ENCODE measurements at places on chromosomes 6 and 20. TPM values are rescaled to one million over a fixed set of nuclear protein-coding genes. Genes with fewer than 3 reads are reported as not detected.

The FILIP1 gene
- 1.1 TPM for total RNA-seq

The AKAP7 gene
- total RNA-seq = 4.0 TPM

The RNF182 gene
- total RNA-seq = 0.12 TPM

The RAB44 gene
- not detected for total RNA-seq

The SIGLEC1 gene
- total RNA-seq = not detected

The SLC17A1 gene
- not detected for total RNA-seq

The TRAPPC3L gene
- total RNA-seq = not detected

The CST4 gene
- total RNA-seq = not detected

The MAK gene
- not detected for total RNA-seq

The LKAAEAR1 gene
- total RNA-seq = 2.1 TPM

The HMGCLL1 gene
- total RNA-seq = not detected

The TLDC2 gene
- not detected for total RNA-seq

The BCKDHB gene
- 14.0 TPM for total RNA-seq

The SNAP25 gene
- 0.49 TPM for total RNA-seq

The TFAP2A gene
- total RNA-seq = not detected

The C20orf173 gene
- not detected for total RNA-seq

The EYS gene
- total RNA-seq = not detected

The HMGN3 gene
- 39.4 TPM for total RNA-seq

The RSPO3 gene
- 0.50 TPM for total RNA-seq

The SYTL3 gene
- total RNA-seq = 0.37 TPM

The CST1 gene
- total RNA-seq = not detected

The PNISR gene
- total RNA-seq = 38.1 TPM

The ANKRD66 gene
- total RNA-seq = not detected

The KCNG1 gene
- 2.8 TPM for total RNA-seq

The BEND3 gene
- total RNA-seq = 1.5 TPM

The HDGFL1 gene
- total RNA-seq = not detected

The MAS1 gene
- total RNA-seq = 0.05 TPM

The GHRH gene
- total RNA-seq = not detected

The RSPH4A gene
- total RNA-seq = not detected

The CENPQ gene
- 2.4 TPM for total RNA-seq

The FGD2 gene
- total RNA-seq = not detected

The SLCO4A1 gene
- total RNA-seq = 0.24 TPM

The AK9 gene
- 1.7 TPM for total RNA-seq

The MBOAT1 gene
- total RNA-seq = 0.69 TPM

The HLA-DRB1 gene
- 0.37 TPM for total RNA-seq

The GPR63 gene
- 0.05 TPM for total RNA-seq

The COL11A2 gene
- 0.05 TPM for total RNA-seq

The CNPY3 gene
- 27.7 TPM for total RNA-seq

The SLC22A3 gene
- 6.3 TPM for total RNA-seq

The HLA-DOB gene
- total RNA-seq = 1.1 TPM

The STMND1 gene
- not detected for total RNA-seq

The HLA-DPA1 gene
- 2.8 TPM for total RNA-seq

The RBPJL gene
- not detected for total RNA-seq

The HSF2 gene
- total RNA-seq = 14.3 TPM

The SLC35D3 gene
- total RNA-seq = not detected

The SYNE1 gene
- 40.1 TPM for total RNA-seq

The DPPA5 gene
- total RNA-seq = not detected
